ENCODE measurements at places on chromosomes 1 and 21.
A peak's percentile ranks its signal among the peaks of the same experiment; 100 is the strongest.

DNA sequence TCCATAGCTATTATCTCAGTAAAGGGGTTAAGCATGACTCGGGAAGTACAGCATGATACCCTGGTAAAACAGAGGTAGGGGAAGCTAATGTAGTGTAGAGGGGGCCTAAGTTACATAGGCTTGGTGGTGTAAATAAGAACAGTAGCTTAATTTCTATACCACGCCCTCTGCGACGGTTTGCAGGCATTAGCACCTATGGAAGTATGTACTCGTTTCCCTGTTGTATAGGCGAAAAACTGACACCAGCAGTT, 470 bp upstream of the NAXE start:
- DNase-seq: no peak

- DNase-seq: peak; percentile 82
These were observed 90.5 kb downstream of the EDEM3 start for GRCh38 chr1:184664042-184664660.

- DNase-seq: peak; percentile 85
These were observed 519 bp downstream of the ZNF496 start for GRCh38 chr1:247331172-247331524.

DNA sequence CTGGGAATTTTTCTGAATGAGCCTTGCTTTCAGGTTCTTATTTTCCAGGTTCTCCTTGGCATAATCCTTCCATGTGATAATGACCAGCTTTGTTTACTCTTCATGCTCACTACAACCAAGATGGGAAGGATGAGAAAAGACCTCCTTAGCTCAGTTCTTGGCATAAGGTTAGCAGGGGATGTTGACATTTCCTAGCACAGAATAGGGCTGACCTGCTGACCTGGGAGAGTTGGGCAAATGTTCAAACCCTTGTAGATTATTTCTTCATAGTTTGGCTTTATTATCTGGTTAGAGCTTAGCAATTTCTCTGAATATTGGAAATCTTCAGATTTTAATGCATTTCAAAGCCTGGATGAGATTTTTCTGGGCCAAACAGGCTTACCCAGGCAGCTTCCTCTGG, 23.6 kb upstream of the SYT6 start:
- no peak for DNase-seq

GRCh38 chr1:36400825-36401601, 3.3 kb upstream of the LSM10 start:
- DNase-seq: peak; percentile 82

DNA sequence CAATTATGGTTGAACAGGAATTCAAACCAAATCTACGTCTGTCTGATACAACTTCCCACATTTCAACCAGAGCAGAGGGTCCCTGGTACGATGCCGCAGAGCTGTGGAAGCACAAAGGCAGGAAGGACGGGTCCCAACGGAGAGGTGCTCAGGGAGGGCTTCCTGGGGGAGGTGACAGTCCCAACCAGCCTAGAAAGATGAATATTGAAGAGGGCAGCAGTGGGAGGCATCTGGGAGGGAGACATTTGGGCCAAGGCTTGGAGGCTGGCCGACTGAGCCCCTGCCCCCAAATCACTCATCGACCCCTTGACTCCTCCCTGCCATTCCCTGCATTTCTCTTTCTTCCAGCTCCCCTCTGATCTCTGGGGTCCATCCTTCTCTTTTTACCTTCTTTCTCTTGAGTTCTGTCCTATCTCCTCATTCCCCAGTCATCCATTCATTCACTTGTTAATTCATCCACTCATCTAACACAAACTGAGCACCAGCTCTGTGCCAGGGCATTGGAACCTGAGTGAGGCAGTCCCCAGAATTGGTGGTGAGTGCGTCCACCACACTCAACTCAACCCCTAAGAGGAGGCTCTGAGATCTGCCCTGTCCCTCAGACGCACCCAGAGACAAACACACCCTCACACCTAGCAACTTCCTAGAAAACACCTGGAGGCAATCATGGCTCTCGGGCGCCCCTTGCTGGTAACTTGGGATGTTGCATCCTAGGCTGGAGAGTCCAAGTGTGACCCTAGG, 13.2 kb upstream of the CELA3B start:
- peak; percentile 78 for DNase-seq

- peak; percentile 66 for DNase-seq
These were observed 58.4 kb upstream of the CACNA1E start for GRCh38 chr1:181424786-181425403.

DNA sequence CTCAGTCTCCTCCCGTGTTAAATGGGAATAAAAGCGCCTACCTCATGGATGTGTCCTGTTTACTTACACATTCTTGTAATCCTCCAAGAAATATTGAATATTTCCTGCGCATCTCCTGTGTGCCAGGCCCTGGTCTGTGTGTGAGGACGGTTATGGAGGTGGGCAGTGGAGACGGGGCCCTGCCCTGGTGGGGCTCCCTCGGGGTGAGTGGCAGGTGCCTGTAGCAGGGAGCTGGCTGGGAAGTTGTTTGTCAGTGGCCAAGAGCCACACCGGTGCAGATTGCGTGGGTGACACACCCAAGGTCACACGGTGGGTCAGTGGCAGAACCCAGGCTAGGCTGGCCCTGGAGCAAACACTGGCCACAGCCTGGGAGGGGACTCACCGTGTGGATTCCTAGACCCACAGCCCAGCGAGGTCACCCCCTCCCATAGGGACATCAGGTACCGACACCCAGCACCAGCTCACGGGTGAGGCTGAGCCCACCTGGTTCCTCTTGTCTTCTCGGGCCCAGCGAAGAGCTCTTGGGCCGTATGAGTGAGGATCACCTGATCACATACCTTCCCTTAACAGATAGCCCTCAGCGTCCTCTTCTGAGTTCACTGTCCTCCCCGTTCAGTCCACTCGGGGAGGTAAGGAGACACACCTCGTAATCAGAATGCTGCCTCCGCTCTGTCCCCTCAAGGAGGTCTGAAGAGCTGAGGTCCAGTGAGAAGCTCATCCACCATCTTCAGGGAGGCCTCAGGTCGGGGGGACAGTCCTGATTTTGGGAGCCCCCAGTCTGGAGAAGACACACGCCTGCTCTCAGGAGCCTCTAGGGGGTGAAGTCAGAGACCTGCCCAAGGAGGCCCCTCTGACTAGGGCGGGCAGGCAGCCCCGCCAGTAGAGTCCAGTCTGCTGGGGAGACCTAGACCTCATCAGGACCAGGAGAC, 349.6 kb downstream of the MATN1 start:
- DNase-seq: no peak

DNA sequence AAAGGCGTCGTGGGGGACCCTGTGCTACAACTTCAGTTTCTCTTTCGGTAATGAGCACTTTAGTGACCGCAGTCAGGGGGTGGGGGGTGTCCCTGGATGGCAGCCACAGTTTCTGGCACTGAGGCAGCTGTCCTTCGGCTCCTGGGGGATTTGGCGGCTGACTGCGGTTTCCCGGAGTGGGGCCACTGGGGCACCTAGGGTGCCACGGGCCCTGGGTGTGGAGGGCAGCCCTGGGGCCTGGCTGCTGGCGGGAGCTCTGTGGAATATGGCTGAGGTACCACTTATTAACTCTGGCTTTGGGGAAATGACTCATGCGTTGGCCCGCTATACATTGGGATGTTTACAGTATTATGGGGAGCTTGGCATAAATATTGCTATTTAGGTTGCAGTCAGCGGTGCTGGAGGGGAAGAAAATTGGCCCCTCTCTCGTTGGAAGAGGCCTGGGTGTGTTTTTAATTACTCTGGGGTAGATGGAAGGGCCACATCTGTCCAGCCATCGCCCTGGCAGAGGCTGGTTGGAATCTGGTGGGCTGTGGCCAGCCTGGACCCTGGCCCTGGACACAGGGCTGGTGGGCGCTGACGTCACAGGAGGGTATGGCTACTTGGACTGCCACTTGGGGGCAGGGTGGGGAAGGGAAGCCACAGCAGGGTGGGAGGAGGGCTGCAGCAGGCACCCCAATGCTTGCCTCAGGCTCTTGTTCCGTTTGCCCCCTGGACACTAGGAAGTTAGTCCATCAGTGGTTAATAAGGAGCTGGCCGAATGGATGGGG, 2.0 kb downstream of the EPHB2 start:
- DNase-seq: no peak

DNA sequence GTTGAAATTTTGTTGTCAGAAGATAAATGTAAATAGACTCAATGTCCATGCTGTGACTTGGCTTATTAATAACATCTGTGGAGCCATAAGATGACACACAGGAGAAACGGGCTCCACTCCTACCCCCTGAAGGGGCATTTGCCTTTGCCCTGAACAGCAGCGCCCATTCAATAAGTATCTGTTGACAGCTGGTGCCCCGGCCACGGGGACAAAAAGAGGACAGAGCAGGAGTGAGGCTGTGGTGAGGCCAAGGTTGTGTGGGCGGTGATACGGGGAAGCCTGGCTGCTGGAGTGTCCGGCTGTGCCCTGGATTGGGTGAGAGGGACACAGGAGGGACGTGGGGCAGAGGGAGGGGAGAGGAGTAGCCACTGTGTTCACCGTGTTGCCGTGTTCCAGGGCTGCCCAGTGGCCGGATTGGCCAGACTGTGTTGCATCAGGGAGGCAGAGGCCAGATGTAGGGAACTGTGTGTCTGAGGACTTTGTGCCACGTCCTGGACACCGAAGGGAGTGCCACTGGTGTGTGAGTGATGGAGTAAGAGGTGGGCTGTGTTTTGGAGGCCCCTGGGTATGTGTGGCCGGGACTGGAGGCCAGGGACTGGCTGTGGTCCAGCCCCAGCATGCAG, 15.1 kb downstream of the PRMT2 start:
- DNase-seq: peak; percentile 30

DNA sequence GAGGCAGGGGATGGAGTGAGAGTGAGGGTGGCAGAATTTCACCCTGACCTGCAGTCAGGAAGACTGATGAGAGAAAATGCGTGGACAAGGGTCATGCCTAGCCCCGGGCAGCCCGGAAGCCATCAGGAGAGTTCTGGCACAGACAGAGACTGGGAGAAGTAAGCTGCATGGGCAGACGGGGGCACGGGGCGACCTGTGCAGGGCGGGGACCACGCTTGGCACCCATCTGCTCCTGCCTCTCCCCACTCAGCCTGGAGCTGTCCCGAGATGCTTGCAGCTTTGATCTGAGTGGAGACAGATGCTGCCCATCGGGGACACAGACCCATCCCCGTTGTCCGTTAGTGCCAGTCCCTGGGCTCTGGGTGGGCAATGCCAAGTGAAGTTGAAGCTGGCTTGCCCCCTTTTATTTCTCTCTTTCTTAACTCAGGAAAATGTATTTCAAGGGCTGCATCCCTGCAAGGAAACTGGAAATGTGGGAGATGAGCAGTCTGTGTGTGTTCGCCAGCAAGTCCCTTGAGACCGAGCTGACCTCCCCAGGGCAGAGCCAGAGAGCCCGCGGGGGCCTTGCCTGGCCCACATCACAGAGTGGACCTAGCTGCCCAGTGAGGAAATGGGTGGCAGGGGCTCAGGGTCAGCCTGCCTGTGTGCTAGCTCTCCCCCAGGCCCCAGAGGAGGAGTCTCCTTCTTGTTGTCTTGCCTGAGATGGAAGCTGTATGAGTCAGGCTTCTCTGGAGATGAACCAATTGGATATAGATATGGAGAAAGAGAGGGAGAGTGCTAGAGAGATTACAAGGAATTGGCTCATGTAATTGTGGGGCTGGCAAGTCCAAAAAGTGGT, 121.3 kb upstream of the C1orf174 start:
- no peak for DNase-seq

- DNase-seq: no peak
These were observed 65.9 kb downstream of the WDR64 start for GRCh38 chr1:241717975-241718374.

GRCh38 chr1:185495007-185495406, 178.0 kb upstream of the IVNS1ABP start:
- DNase-seq: no peak

DNA sequence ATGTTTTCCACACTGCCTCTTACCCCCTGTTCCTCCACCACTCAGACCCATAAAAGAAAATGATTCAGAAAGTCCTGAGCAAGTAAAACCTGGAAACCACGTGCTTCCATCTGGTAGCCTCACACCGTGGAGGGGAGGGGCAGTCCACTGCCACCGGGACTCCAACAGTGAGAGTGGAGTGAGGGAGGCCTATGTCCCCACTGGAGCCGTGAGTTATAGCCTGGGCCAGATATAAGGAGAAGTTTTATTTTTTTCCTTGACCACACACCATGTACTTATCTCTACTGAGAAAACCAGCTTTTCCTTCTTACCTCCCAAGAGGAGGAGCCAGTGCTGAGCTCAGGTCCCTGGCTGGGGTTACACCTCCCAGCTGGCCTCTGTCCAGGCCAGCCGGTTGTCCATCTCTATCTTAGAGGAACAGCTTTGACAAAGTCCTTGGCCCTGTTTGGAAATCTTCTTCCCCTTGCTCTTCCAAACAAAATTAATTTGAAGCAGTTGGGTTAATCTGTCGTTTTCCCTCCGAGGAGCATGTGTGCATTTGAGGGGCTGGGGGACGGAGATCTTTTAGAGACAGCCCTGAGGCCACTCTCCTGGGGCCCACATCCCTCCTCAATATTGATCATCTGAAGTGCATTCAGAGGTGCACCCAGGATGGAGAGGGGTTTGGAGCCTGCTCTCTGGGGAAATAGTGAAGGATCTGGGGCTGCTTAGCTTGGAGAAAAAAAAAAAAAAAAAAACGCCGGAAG, 49.1 kb upstream of the SERBP1 start:
- DNase-seq: peak; percentile 29

DNA sequence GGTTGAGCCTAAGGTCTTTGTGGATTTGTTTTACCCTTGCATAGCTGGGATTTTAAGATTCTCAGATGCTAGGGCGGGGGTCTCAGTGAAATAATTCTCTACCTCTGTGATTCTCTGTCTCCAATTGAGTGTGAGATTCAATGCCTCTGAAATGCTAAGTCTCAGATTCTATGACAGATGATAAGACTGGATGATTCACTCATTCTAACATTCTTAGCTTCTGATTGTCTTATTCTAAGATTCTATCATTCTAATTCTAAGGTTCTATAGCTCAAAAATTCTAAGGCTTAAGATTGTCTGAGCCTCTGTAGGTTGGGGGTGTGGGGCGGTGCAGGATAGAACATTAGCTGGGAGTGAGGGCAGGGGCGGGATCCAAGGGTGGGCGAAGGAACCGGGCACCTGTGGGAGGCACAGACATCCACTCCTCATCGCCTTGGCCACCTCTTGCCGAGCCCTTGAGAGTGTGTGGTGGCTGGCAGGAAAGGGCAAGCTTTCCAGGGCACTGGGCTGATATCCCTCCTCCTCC, 29.5 kb downstream of the ADGRB2 start:
- no peak for DNase-seq

DNA sequence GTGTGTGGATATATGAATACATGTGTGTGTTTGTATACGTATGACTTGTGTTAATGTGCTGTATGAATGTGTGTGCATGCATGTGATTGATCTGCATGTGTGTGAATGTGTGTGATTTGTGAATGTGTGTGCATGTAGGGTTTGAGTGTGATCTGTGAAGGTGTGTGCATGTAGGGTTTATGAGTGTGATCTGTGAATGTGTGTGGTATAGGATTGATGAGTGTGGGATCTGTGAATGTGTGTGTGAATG, 88.2 kb downstream of the STUM start:
- DNase-seq: no peak

GRCh38 chr1:184838504-184838951, 83.9 kb upstream of the EDEM3 start:
- DNase-seq: peak; percentile 47

- DNase-seq: no peak
These were observed 277.5 kb upstream of the KAZN start for GRCh38 chr1:14320986-14321385.
